ENCODE measurements at places on chromosomes 6 and 20. TPM values are rescaled to one million over a fixed set of nuclear protein-coding genes. Genes with fewer than 3 reads are reported as not detected.

Gene GHRH
- polyA plus RNA-seq = not detected

Gene PLEKHG1
- 3.1 TPM for polyA plus RNA-seq

Gene MANEA
- polyA plus RNA-seq = 10.8 TPM

DNA sequence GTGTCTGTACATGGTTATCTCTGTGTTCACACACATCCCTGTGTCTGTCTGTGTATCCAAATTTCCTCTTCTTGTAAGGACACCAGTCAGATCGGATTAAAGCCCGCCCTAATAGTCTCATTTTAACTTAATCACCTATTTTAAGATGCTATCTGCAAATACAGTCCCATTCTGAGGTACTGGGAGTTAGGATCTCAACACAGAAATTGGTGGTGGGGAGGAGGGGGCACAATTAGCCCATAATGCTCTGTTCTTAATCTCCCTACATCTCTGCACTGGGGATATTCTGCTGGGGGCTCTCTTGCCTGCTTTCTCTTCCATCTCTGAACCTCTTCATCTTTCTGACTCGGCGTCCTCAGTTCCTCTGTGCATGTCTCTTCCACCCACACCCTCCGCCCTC, 320.7 kb downstream of the CDC5L start:
- H3K4me1 ChIP-seq = no peaks in the 10 kb centered on the region
- no peak overlapping the region for H3K4me3 ChIP-seq
- DNase-seq = no peak
- no peak overlapping the region for H3K27ac ChIP-seq

- no peaks in the 10 kb centered on the region for H3K27me3 ChIP-seq
- no peaks in the 10 kb centered on the region for H3K36me3 ChIP-seq
- no peaks in the 10 kb centered on the region for H3K4me1 ChIP-seq
- no peak overlapping the region for H3K4me3 ChIP-seq
- H3K27ac ChIP-seq = no peak overlapping the region
These were observed 155.5 kb downstream of the CFAP61 start for GRCh38 chr20:20207872-20208271.

DNA sequence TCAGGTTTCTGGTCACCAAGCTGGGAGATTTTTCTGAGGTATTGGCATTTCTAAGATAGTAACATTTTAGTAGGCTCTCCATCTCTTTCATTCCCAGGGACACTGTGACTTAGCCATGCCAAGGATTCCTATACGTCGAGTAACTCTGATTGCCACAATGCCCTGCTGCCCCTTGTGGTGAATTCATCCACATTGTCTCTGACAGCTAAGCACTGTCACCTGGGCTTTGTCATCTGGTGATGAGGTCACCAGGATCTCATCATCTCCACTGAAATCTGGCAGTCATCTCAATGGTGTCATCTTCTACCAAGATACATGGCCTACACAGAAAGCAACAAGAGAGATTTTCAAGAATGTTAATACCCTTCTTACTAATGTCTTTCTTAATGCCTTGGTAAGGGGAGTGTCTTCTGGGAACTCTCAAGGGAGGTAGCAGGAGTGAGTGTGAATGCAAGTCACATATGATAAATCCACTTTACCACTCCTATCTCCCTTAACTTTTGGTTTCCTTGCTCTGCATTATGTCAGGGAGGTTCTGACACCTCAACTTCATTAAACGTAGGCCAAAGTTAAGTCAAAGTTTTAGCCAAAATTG, 246.7 kb downstream of the CD109 start:
- no peak overlapping the region for H3K4me3 ChIP-seq
- no peaks in the 10 kb centered on the region for H3K4me1 ChIP-seq
- DNase-seq = peak; percentile 5
- no peaks in the 10 kb centered on the region for H3K36me3 ChIP-seq

GRCh38 chr6:16600026-16600425, 161.2 kb downstream of the ATXN1 start:
- H3K36me3 ChIP-seq = no peaks in the 10 kb centered on the region
- H3K4me3 ChIP-seq = no peak overlapping the region

Gene TMEM170B
- polyA plus RNA-seq = 0.08 TPM

GRCh38 chr20:56518721-56519398, 5.7 kb upstream of the FAM209A start:
- H3K27ac ChIP-seq = no peak overlapping the region
- no peaks in the 10 kb centered on the region for H3K36me3 ChIP-seq
- no peak overlapping the region for H3K4me3 ChIP-seq

DNA sequence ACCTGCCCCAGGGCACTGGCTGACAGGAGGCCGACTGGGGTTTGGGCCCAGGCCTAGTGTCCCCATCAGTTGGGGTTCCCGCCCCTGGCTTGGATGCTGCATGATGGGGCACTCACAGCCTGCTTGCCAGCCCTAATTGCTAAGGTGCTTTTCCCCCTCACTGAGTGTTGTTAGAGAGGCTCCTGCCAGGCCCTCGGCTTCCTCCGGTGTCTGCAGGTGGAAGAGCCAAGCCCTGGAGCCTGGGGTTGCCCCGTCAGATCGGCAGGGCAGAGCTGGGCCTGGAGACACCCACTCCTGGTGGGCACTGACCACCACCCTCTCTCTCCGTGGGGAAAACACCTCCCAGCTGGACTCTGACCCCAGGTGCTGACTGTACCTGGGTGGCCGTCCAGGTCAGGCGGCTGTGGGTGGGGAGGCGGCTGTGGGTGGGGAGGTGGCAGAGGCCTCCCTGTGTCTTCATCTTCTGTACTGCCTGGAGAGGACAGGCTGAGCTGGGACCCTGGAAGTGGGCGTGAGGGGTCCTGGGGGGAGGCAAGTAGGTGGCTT, 6.0 kb upstream of the CABLES2 start:
- H3K27ac ChIP-seq = no peak overlapping the region
- H3K36me3 ChIP-seq = no peaks in the 10 kb centered on the region
- no peak overlapping the region for H3K4me3 ChIP-seq

DNA sequence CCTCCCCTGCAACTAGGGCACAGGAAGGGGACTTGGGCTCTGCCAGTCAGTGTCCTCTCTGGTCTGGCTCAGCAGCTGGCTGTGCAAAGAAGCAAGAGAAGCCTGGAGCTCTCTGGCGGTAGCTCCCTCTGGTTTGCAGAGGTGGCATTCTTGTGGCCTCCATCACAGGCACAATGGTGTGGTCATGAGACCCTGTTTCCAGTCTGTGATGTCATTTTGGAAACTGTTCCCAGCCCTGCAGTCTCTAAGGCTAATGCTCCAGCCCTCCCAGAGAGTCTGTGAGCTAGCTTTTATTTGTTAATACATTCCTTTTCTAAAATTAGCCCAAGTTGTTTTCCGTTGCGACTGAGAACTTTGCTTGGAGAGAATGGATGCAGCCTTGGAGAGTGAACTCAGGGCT, 69.5 kb upstream of the FOXQ1 start:
- no peaks in the 10 kb centered on the region for H3K36me3 ChIP-seq

DNA sequence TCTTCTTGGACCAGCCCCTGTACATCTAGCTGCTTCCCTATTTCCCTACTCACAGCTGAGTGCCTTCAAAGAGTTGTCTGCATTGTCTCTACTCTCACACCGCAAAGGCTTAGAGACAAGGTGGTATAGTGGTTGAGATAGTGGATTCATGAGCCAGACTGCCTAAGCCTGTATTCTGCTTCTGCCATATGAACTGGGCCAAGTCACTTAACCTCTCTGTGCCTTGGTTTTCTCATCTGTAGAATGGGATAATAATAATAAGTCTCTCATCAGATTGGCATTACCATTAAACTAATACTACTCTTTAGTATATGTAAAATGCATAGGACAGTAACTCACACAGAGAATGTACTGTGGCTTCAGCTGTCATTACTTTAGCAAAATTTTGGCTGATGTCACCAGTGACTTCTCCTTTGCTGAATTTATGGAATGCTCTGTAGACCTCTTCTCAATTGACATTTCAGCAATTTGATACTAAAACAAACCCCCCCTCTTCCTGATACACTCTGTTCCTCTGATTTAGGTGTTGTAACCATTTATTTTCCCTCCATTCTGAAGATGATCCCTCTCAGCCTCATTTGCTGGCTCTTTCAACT, 156.1 kb downstream of the ADAT2 start:
- DNase-seq = no peak
- no peaks in the 10 kb centered on the region for H3K27me3 ChIP-seq
- no peak overlapping the region for H3K27ac ChIP-seq
- no peaks in the 10 kb centered on the region for H3K36me3 ChIP-seq
- no peak overlapping the region for H3K4me3 ChIP-seq

GRCh38 chr20:24718696-24719095, 230.4 kb upstream of the CST7 start:
- H3K27ac ChIP-seq = no peak overlapping the region
- H3K27me3 ChIP-seq = no peaks in the 10 kb centered on the region
- H3K4me3 ChIP-seq = no peak overlapping the region

- no peak overlapping the region for H3K27ac ChIP-seq
- no peak overlapping the region for H3K4me3 ChIP-seq
- no peaks in the 10 kb centered on the region for H3K27me3 ChIP-seq
- H3K36me3 ChIP-seq = no peaks in the 10 kb centered on the region
- H3K4me1 ChIP-seq = peaks cover 8% of the 10 kb centered on the region
- peak; percentile 32 for DNase-seq
These were observed 45.8 kb upstream of the JARID2 start for GRCh38 chr6:15200087-15200486.

- no peak overlapping the region for H3K27ac ChIP-seq
- no peaks in the 10 kb centered on the region for H3K27me3 ChIP-seq
- DNase-seq = no peak
These were observed 35.2 kb upstream of the TXLNB start for GRCh38 chr6:139327038-139327437.

GRCh38 chr6:33877982-33878535, 74.3 kb upstream of the MLN start:
- no peak overlapping the region for H3K27ac ChIP-seq
- peaks cover 14% of the 10 kb centered on the region for H3K27me3 ChIP-seq
- H3K36me3 ChIP-seq = no peaks in the 10 kb centered on the region
- DNase-seq = no peak

GRCh38 chr6:298233-299103, 6.2 kb downstream of the DUSP22 start:
- peaks cover 13% of the 10 kb centered on the region for H3K4me1 ChIP-seq
- DNase-seq = no peak

- H3K36me3 ChIP-seq = no peaks in the 10 kb centered on the region
- DNase-seq = no peak
- H3K27ac ChIP-seq = no peak overlapping the region
- H3K4me3 ChIP-seq = no peak overlapping the region
- no peaks in the 10 kb centered on the region for H3K4me1 ChIP-seq
These were observed 120.6 kb downstream of the RCAN2 start for GRCh38 chr6:46370622-46371021.

DNA sequence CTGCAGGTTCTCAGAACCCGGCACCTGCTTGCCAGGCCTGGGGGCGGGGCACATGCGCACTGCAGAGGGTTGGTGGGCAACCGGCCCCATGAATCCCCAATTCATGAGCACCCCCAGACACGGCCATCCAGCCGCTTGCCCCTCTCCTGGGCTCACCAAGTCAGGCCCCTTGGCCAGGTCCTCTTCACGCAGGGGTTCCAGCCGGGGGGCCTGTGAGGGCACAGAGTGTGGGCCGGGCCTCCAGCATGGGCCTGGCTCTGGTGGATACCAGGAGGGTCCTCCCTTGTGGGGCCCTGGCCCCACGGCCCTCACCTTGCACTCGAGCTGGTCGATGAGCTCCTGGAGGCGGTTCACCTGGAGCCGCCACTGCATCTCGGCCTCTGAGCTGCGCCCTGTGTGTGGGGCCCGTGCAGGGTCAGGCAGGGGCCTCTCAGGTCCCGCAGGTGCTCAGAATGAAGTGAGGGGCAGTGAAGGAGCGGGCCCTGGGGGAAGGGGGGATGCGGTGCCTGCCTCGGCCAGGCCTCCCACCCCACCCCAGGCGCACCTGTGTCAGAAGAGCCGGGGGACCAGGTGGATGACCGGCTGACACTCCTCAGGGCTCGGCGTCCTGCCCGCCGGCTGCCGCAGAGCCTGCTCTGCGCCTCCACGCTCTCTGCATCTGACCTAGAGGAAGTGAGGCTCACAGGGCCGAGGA, 2.6 kb upstream of the C20orf144 start:
- no peak overlapping the region for H3K27ac ChIP-seq
- no peaks in the 10 kb centered on the region for H3K27me3 ChIP-seq
- DNase-seq = no peak
- H3K4me1 ChIP-seq = peaks cover 13% of the 10 kb centered on the region
- H3K4me3 ChIP-seq = no peak overlapping the region

DNA sequence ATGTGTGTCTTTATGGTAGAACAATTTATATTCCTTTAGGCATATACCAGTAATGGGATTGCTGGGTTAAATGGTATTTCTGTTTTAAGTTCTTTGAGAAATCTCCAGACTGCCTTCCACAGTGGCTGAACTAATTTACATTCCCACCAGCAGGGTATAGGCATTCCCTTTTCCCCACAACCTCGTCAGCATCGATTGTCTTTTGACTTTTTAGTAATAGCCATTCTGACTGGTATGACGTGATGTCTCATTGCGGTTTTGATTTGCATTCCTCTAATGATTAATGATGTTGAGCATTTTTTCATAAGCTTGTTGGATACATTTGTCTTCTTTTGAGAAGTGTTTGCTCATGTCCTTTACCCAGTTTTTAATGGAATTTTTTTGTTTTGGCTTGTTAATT, 5.3 kb upstream of the TASP1 start:
- H3K27ac ChIP-seq = no peak overlapping the region
- H3K36me3 ChIP-seq = no peaks in the 10 kb centered on the region
- peak; percentile 38 for DNase-seq

- no peak overlapping the region for H3K4me3 ChIP-seq
- H3K36me3 ChIP-seq = no peaks in the 10 kb centered on the region
- no peaks in the 10 kb centered on the region for H3K27me3 ChIP-seq
These were observed 18.9 kb downstream of the PHACTR2 start for GRCh38 chr6:143696664-143697000.

Gene MUC21
- not detected for polyA plus RNA-seq

DNA sequence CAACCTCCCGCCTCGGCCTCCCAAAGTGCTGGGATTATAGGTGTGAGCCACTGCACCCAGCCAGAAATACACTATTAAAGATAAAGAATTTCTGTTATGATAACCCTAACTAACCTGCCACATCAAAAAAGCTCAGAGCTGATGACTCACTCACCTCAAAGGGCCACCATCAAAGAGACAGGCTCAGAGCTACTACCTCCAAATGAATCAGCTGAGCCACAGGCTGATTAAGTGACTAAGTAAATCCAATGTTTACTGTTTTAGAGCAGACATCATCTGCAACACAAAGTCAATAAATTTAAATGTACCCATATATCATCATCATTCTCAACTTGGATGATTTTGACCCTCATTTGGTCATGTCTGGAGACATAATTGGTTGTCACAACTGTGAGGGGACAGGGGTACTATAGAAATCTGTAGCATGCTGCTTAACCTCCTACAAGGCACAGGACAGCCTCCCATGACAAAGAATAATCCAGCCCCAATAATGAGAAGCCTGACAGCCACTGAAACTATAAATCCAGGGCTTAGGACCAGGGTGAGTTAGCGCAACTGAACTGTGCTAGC, 106.5 kb downstream of the ATP9A start:
- H3K36me3 ChIP-seq = no peaks in the 10 kb centered on the region
- peaks cover 23% of the 10 kb centered on the region for H3K4me1 ChIP-seq
- H3K27me3 ChIP-seq = peaks cover 3% of the 10 kb centered on the region
- no peak overlapping the region for H3K27ac ChIP-seq

Gene ISM1
- 2.2 TPM for polyA plus RNA-seq

Gene C20orf202
- not detected for polyA plus RNA-seq

- no peaks in the 10 kb centered on the region for H3K36me3 ChIP-seq
- peaks cover 5% of the 10 kb centered on the region for H3K27me3 ChIP-seq
- no peak overlapping the region for H3K4me3 ChIP-seq
- no peak for DNase-seq
These were observed 15.3 kb upstream of the NKAIN2 start for GRCh38 chr6:123788319-123788718.

- H3K36me3 ChIP-seq = no peaks in the 10 kb centered on the region
- H3K27ac ChIP-seq = no peak overlapping the region
- no peak for DNase-seq
- H3K4me1 ChIP-seq = no peaks in the 10 kb centered on the region
These were observed 94.5 kb downstream of the PREX1 start for GRCh38 chr20:48733296-48733790.
